ENCODE measurements at places on chromosomes 3 and 15.

DNA sequence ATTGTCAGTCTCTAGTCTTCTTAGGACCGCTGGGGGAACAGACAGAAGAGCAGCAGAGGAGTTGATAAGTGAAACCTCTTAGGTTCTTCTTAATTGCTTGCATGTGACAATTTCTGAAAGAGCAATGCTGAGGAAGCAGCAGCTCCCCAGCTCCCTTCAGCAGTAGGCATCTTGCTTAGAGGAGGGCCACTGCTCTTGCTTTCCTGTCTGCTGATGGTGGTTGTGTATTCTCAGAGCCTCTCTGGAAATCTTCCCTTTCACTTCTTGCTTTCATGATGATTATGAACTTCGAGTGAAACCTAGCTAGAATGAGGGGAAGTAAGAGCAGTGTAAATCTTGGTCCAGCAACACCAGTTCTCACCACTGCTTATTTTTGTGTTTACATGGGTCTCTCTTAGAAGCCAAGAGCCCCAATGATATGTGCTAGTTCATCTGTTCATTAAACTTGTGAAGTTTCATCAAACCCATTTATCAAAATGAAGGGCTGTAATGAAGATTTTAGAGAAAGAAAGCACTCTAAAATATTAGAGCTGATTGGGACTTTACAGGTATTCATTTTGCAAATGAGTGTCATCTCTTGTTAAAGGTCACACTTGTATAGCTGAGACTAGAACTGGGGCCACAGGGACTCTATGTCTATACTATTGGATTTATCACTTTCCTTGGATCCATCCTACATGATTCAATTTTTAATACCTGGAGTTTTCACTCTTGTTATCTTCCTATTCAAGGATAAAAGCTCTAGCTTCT lies 246.7 kb downstream of the LPP start:
- no peak for DNase-seq

GRCh38 chr15:27683121-27683520 lies 416.0 kb downstream of the OCA2 start:
- no peak for DNase-seq

- DNase-seq: peak; percentile 31
Observed at GRCh38 chr15:31265871-31266711, 60.5 kb upstream of the KLF13 start.

DNA sequence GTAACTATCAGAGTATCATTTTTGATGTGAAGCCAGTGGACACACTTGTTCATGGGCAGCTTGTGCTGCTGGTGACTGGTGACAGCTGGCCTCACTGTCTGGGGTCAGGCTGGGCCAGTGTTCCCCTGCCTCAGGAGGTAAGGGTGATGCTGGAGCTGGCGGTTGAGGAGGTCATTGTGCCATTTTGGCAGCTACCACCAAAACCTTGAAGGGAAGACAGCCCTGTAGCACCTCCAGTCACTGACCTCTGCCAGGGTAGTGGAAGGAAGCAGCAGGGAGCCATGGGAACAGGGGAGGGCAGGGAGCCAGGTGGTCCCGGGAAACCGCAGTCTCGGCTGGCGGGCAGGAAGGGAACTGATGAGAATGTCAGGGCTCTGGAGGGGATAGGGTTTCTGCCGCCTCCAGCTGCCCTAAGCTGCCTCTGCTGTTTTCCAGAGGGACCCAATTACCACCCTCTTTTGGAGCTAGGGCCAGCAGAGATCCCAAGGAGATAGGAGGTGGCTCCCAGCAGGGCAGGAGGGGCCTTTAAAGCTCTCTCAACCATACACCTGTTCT lies 24.8 kb downstream of the FOXL2NB start:
- DNase-seq: no peak

GRCh38 chr15:26841941-26842340 lies 24.9 kb upstream of the GABRA5 start:
- no peak for DNase-seq

DNA sequence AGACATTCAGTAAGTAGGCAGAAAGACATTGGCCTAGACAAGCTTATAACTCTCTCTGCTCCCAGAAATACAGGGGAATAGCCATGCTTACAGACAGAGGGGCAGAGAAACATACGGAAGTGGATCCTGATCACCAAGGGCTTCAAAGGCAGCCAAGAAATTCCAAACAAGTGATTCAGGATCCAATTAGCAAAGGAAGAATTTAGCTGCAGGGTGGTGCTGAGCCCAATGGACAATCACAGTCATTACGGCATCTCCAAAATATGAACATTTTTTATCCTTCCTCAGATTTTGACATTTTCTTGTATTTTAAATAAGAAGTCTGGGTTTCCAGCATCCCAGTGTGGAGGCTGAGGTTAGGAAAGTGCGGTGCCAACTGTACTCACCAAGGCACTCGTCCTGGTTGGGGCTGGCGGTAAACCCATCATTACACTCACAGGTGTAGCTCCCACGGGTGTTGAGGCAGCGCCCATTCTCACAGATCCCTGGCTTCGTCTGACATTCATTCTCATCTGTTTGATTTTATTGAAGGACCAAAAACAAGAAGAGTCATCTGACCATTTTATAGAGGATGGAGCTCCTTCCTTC lies 96.8 kb downstream of the DUT start:
- DNase-seq: no peak

DNA sequence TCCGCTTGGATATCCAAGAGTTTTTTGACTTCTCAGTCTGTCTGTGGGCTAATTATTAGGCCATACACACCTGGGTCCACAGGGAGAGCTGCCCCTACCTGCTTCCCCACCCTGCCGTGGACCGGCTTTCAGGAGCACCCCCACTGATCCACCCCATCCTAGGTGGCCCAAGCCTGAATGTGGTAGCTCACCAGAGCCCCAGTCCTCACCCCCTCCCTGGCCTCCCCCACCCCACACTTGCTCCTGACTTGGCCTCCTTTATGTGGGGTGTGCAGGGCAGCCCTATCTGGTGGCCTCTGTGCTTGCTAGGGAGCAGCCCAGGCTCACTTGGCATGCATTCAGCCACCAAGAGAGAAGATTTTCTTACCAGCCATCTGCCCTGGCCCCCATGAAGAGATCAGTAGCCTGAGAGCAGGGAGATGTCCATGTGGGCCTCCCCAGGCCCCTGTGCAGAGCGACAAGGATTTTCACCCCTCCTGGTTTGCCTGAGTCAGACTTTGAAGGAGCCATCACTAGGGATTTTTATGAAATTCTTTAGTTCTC lies 11.2 kb downstream of the LRRK1 start:
- no peak for DNase-seq

DNA sequence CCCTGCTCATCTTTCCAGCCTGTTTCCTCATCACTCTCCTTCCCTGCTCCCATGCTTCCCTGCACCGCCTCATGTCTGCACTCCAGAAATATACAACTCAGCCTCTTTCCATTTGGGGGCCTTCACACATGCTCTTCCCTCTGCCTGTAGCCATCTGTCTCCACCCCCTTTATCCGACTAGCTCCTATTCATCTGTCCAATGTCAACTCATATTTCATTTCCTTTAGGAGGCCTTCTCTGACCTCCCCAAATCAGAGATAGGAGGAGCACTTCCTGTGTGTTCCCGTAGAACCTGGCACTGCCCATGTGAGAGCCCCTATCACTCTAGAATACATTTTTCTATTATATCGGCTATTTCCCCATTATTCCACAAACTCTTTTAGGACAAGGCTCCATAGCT lies 10.6 kb downstream of the ATP8B4 start:
- DNase-seq: no peak

DNA sequence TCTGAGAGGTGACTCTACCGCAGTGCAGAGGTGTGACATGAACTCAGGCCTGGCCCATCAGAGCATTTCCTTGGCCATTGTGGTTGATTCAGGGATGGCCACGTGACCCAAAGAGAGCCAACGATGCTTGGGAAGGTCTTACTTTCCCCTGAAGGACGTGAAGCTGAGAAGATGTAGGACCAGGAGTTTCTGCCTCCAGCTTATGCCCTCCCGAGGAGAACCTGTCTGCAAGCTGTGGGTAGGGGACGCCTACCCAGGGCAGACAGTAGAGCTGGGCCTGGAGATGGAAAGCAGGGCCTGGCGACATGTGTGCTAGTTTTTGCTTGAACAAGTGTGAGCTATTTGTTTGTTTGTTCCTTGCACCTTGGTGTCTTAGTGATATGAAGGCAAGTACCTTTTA lies 89.4 kb downstream of the RPLP1 start:
- no peak for DNase-seq

DNA sequence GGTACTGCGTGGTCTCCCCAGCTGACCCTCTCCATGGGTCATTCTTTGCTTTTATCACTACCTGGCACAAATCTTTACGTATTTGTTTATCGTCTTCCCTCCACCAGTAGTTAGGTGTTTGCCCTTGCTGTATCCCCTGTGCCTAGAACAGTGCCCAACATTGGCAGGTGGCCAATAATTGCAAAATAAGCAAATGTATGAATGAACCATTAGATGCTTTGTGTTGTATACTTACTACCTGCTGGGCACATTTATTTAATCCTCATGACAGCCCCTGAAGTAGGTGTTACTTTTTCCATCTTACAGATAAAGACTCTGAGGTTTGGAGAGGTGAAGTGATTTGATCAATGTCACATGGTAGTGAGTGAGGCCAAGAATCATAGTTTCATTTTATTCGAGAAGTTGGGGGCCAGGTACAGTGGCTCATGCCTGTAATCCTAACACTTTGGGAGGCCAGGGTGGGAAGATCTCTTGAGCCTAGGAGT lies 2.0 kb upstream of the TWF2 start:
- no peak for DNase-seq

DNA sequence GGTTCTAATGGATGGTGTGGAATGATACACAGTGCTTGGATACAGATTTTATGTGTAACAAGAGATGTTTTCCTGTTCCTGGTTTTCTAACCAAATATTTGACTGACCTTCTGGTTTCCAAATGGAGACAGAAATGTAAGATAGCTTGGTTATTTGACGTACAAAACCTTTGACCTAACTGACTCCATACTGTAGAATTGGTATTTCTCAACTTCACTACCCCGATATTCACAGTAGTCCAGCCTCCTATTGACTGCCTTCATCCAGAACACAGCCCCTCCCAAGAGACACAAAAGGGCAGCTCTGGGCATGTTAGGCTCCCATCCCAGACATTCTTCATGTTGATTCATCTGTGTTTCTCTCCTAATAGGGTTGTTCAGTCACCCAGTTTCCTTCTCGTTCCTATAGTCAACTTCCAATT lies 33.4 kb downstream of the MYO1E start:
- no peak for DNase-seq

DNA sequence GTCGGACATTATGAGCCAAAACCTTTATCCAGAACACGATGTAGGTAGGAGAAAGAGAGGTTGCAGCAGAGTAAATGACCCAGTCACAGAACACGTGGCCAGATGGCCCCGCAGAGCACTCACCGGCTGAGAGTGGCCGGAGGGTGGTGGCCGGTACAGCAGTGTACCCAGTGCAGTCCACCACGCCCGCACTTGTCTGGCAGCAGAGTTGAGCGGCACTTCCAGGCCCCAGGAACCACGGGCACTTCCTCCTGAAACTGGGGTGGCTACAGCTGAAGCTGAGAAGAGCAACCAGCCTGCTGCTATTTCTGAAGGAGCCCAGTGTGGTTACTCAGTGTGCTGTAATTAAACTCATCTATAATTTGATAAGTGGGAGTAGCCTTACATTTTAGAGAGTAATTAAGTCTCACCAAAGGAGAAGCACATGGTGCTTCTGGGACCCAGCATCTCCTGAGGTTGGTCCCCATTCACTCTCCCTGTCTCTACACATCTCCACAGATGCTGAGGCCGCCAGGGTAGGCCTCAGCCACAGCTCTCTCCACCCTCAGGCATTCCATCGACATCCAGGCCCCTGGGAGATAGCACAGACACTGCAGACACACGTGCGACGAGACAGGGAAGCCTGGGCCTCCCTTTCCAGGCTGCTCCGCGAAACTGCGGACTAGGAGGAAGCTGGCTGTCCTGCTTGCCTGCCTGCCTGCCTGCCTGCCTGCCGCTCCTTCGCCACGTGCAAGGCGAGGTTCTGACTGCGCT lies 49.8 kb downstream of the BDH1 start:
- no peak for DNase-seq

- DNase-seq: peak; percentile 13
Observed at GRCh38 chr3:16665282-16665741, 60.1 kb upstream of the DAZL start.

GRCh38 chr3:139764069-139764905 lies 86.5 kb upstream of the NMNAT3 start:
- DNase-seq: no peak

- no peak for DNase-seq
Observed at GRCh38 chr3:66483409-66483906, 17.4 kb downstream of the LRIG1 start.

GRCh38 chr3:31671976-31672375 lies 139.3 kb downstream of the STT3B start:
- DNase-seq: no peak

GRCh38 chr3:185896636-185897035 lies 41.2 kb downstream of the TRA2B start:
- no peak for DNase-seq

DNA sequence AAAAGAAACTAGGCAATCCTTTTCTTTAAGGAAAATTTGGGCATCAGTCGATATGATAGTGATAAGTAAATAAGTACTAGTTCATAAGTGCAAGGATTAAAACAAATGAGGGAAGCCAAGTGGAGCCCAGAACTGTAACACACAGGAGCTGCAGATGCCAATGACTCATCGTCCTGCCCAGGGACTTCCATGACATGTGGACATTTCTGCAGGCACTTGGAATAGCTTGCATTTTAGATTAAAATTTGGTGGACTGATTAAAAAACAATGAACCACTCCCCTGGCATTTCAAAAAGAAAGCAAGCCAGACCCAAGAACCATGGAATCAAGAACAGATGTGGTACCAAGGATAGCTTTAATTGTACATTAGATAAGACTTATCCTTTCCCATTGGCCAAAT lies 2.9 kb downstream of the SAMD7 start:
- no peak for DNase-seq

DNA sequence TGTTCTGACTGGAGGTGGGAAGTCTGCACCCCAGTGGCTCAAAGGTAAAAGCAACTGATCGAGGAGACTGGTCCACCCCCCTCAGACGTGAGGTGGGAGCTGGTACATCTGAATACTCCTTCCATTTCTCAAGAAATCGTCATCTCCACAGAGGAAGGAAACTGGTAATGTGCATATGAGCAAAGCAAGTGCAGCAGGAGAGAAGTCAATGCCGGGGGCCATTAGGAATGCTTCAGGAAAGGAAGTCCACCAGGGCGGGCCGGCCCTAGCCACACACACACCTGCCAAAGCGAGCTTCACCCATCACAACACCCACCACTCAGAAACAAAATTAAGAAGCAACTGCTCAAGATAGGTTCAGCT lies 8.5 kb downstream of the TBC1D2B start:
- no peak for DNase-seq

- DNase-seq: no peak
Observed at GRCh38 chr15:69451951-69452691, 497 bp upstream of the RPLP1 start.

DNA sequence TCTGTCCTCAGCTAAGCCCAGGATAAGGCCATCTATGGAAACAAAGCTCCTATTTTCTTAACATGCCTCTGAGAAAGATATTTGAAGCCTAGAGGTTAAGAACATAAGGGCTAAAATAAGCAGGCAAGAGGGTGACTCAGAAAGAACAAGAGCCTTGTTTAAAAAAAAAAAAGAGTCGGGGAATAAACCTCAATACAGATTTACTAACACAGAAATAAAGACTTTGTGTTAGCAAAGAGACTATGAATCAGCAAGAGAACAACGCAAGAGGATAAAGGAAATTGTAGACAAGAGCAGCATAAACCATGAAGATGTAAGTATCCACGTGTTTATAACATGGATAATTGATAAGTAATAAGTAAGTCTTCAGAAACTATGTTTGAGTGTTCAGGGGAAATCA lies 36.0 kb downstream of the RAB27A start:
- no peak for DNase-seq

Data from smooth muscle cell of the brain vasculature (primary cell).